A549 treated with CpdA at 1 μM for 4 hours (cell line): ENCODE measurements at places on chromosomes 7 and 10. TPM values are rescaled to one million over a fixed set of nuclear protein-coding genes. Genes with fewer than 3 reads are reported as not detected.

Gene HMX2
- 0.10 to 0.18 TPM (median 0.16 TPM) in 4 of 5 replicates, not detected in the other for total RNA-seq

Gene ITPRID1
- total RNA-seq = not detected in 5 replicates

Gene SPDYE2
- not detected in 5 replicates for total RNA-seq

Gene DRGX
- total RNA-seq = not detected in 5 replicates

Gene ZP3
- total RNA-seq = 18.4 to 22.7 TPM (median 20.0 TPM) in 5 replicates

Gene LIPF
- not detected in 5 replicates for total RNA-seq

Gene PPP1R3C
- 13.1 to 16.9 TPM (median 15.9 TPM) in 5 replicates for total RNA-seq

Gene TMEM178B
- 1.3 to 1.6 TPM (median 1.4 TPM) in 5 replicates for total RNA-seq
